Activated T-helper 9 cell treated with anti-CD3 and anti-CD28 coated beads, Interleukin-2, amount 50 U/mL, for 16 hours (primary cell): ENCODE measurements at places on chromosomes 3 and 15.

- DNase-seq: no peak
Measured at GRCh38 chr3:37467761-37468160, 293.4 kb upstream of the LRRFIP2 start.

- no peak for DNase-seq
Measured at GRCh38 chr3:177199206-177199760, 2.0 kb upstream of the TBL1XR1 start.

- no peak for DNase-seq
Measured at GRCh38 chr15:60762638-60763037, 283.7 kb upstream of the ICE2 start.

DNA sequence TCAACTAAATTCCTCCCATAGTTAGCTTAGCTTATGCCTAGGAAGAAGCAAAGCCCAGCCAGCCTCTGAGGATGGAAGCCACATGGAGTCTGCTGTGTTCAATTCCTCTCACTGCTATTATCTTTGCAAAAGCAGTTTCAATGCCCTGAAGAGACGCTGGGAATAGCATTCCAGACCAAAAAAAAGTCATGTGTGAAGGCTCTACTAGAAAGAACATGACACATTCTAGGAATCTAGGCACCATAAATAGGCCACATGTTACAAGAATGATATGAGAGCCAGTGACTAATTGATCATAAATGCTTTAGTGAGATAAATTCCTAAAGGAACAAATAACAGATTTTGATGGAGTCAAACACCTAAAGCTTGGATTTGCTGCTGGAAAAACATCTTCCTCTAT is 800.8 kb downstream of the TUSC7 start:
- no peak for DNase-seq

- no peak for DNase-seq
Measured at GRCh38 chr3:112894258-112894657, 47.6 kb upstream of the CD200R1L start.

DNA sequence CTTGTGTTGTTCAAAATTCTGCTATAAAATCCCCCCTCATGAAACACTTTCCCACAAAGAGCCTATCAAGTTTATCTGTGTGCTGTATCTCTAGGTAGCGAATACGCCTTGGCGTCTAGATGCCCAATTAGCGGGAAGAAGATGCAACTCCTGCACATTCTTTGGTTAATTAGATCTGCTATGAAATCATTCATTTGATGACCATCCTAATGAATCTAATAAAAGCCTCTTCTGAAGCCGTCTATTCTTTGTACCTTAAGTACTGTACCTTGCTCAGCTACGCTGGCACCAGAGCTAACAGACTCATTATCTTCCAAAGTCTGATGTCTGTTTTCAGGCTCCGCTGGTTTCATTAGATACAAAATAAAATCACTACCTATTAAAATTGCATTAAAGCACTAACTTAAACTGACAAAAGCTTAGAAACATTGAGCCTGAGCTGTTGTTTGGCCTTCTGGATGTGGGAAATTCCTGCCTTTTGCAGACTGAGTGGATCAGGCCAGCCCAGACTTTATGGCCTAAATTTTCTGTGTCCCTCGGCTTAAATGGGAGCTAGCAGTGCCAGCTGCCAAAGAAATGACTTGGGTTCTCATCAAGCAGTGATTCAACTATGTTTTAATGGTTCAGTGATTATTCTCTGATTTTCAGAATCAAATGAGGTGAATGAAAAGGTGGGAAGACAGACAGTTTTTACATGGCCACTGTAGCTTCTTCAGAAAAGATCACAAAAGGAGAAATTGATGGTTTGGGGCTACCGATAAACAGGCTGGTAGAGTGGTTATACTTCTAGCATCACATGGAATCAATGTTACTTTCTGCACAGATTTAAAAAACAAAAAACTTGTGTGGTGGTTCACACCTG is 28.4 kb upstream of the CHST2 start:
- no peak for DNase-seq

- DNase-seq: no peak
Measured at GRCh38 chr3:154701055-154701454, 271.1 kb upstream of the GPR149 start.

DNA sequence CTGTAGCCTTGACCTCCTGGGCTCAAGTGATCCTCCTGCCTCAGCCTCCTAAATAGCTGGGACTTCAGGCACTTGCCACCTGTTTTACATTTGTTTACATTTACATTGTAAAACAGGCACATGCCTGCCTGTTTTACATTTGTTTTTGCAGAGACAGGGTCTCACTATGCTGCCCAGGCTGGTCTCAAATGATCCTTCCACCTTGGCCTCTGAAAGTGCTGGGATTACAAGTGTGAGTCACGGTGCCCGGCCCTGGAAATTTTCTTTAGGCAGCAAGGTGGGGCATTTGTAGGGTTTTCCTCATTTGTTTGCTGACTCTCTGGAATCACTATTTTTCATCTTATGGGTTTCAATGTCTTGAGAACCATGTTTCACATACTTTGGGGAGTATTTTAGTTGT is 25.0 kb downstream of the PIF1 start:
- DNase-seq: no peak

DNA sequence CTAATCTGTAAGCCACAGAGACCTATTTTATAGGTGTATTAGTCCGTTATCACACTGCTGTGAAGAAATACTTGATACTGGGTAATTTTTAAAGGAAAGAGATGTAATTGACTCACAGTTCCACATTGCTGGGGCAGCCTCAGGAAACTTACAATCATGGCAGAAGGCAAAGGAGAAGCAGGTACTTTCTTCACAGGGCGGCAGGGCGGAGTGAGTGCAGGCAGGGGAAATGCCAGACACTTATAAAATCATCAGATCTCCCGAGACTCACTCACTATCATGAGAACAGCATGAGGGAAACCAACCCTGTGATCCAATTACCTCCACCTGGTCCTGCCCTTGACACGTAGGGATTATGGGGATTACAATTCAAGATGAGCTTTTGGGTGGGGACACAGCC is 108.7 kb downstream of the GALK2 start:
- no peak for DNase-seq

DNA sequence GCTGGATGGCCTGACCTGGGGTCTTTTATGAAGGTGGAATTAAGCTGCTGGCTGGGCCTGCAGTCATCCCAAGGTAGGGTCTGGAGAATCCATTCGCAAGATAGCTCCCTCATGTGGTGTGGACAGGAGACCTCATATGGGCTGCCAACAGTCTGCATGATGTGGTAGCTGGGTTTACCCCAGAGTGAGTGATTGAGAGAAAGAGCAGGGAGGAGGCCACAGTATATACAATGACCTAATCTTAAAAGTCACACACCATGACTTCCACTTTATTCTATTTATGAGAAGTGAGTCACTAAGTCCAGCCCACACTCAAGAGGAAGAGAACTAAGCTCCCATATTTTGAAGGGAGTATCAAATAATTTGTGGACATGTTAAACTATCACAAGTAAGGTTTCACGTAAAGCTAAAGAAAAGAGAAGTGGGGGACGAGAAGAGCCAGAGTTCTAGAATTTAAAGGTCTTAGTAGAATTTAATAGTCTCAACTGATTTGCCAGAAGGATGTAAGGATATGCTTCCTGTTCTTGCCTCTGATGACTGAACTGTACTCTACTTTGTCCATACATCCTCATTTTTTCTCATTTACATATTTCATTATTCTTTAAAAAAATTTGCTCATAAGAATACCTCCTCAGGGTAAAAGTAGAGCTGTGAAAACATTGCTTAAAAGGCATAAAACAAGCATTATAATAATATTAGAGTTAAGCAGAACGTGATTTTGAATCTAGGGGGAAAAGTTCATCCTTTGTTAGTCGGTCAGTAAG is 184.4 kb downstream of the PEX5L start:
- no peak for DNase-seq

DNA sequence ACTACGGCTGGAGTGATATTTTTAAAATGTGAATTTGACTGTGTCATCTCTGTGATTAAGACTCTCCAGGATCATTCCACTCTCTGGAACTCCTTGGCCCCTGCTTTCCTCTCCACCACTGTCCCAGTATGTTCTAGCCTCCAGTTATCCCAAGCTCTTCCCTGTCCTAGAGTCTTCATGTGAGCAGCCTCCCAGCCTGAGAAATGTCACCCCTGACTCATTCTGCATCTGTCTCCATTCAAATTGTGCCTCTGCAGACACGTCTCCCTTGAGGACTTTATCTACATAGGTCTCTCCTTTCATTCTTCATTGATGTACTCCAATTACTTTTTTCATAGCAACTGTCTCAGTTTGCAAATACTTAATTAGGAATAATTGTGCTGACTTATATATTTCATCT is 317.7 kb upstream of the ADAMTS9 start:
- DNase-seq: no peak

DNA sequence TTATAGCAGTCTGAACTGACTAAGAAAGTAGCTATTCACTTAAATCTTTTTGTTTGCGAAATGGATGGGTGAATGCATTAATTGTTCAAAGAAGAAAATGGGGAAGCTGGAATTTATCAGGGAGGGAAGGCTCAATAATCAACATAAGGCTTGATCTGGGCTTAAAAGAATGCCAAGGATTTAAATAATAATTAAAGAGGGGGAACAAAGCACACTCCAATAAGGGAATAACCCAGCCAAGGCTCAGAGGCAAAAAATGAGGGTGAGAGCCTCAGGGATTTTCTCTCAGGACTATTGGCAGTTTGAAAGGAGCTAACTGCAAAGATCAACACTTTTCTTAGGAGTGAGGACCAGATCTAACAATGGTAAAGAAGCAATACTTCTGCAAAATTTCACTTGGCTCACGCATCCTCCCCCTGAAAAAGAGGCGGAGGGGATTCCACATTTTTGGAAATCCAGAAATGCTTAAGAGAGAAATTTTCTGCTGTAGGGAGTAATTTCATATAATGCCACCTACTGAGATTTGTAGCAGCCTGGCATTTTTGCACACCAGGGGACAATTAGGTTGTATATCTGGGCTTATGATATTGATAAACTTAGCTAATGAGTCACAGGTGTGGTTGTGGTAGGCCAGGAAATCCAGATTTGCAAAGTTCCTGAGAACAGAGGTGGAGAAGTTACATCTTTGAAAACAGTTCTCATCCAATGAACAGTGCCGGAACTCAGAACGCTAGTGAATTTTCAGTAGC is 405.1 kb downstream of the TUSC7 start:
- DNase-seq: no peak

DNA sequence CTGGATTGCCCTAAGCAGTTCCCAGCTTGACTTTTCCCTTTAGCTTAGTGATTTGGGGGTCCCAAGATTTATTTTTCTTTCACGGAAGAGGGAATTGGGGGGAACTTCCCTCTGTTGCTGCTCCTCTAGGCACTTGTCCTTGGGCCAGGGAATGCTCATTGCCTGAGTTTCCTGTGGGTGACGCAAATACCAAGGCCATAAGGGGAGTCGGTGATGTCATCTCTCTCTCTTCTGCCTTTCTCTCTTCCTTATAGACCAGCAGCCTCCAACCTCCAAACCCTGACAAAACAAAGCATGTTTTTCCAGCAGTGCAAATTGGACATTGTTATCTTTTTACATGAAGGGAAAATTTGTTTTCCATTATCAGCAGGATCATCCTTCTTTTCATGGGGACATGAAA is 120.2 kb downstream of the ITPR1 start:
- no peak for DNase-seq

DNA sequence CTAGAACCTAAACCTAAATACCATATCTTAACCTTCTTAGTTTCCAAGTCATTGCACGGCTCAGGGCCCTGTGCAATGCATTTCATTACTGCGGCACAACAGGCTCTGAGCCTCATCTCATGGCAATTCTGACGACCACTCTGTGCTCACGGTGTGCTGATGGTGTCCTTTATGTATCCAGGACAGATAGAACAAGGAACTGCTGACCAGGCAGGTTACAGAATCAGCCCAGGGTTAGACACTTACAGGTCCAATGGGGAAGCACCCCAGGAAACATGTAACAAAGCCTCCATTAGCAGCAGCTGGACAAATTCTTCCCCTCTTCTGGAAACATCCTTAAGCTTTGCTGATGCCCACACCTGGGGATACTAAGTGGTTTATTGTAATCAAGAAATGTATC is 91.9 kb upstream of the NSMCE3 start:
- no peak for DNase-seq

- no peak for DNase-seq
Measured at GRCh38 chr3:35638980-35639253, 408 bp upstream of the ARPP21 start.

- no peak for DNase-seq
Measured at GRCh38 chr15:92902737-92903593, 2.8 kb downstream of the CHD2 start.

GRCh38 chr3:115814006-115814405 is 190.7 kb downstream of the GAP43 start:
- no peak for DNase-seq

DNA sequence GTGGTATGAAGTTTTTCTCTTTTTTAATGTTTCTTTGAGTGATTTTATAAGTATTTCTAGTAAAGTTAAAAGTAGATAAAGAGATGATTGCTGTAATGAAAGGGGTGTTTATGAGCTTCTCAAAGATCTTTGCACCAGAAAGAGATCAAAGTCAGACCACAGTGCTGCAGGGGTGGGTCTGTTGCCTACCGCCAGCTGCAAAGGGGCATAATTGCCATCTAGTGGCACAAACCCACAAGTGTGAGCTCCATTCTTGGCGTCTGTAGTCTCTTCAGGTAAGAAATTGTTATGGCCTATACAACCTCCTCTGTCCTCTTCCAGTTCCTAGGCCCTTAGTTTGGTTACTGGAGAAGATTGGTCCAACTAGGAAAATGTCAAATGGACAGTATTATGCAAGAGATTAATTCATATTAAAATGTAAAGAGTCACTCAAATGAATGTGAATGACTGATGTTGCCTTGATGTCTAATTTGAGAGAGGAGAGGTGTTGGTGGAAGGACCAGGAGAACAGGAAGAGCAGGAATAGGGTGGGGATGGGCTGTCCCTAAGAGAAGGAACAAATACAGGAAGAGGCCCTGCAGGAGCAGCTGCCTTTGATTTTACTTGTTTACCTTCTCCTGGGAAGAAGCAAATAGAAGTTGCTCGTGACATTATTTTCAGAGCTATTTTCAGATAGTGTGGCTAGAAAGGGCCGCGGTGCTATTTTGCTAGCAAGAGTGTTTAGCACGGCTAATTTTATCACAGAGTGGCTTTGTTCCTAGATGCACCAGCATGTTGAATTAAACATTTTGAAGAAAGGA is 53.0 kb upstream of the GSK3B start:
- DNase-seq: peak; percentile 8

GRCh38 chr15:72474466-72474911 is 359 bp downstream of the ARIH1 start:
- DNase-seq: no peak

DNA sequence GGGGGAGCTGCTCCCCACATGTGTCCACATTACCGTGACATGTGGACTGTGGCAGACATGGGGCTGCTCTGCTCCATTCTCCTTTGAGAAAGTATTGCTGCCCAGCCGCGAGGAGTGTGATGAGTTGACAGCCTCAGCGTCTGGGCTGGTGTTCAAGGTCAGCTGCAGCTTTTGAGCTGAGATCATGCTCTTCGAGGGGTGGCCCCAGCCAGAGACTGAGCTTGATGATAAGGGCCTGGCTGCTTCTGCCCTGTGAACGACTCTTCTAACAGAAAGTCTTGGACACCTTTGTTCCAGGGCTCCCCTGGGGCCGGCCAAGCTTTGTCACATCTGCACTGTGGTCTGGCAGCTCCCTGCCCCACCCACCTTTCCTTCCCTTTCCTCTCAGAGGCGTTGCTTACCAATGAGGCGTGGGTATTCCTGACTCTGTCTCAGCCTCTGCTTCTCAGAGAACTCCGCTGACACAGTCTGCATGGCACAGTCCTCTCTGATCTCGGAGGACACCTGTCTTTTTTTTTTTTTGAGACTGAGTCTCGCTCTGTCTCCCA is 86.6 kb downstream of the CHRD start:
- DNase-seq: no peak
